ENCODE measurements at places on chromosomes 16 and 17. TPM values are rescaled to one million over a fixed set of nuclear protein-coding genes. Genes with fewer than 3 reads are reported as not detected.

DNA sequence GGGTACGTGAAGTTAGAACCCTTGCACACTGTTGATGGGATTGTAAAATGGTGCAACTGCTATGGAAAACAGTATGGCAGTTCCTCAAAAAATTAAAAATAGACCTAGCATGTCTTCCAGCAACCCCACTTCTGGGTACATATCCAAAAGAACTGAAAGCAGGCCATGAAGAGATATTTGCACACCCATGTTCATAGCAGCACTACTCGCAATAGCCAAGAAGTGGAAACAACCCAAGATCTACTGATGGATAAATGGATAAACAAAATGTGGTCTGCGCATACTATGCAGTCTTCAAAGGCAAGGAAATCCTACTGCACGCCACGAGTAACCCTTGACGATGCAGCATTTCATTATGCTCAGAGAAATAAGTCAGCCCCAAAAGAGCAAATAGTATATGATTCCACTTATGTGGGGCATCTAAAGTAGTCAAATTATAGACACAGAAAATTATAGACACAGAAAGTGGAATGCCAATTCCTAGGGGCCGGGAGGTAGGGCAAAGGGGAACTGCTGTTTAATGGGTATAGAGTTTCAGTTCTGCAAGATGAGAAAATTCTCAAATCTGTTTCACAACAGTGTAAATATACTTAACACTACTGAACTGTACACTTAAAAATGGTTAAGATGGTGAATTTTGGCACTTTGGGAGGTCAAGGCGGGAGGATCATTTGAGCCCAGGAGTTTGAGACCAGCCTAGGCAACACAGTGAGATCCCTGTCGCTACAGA, 17.2 kb downstream of the CORO7 start:
- H3K4me1 ChIP-seq: peaks cover 2% of the 10 kb centered on the region
- peaks cover 11% of the 10 kb centered on the region for H3K36me3 ChIP-seq
- H3K27me3 ChIP-seq: no peaks in the 10 kb centered on the region
- no peak overlapping the region for H3K4me3 ChIP-seq
- no peak for DNase-seq

GRCh38 chr17:38877130-38877851, 7.4 kb downstream of the LASP1 start:
- DNase-seq: peak; percentile 66
- H3K36me3 ChIP-seq: peaks cover 15% of the 10 kb centered on the region
- peaks cover 93% of the 10 kb centered on the region for H3K4me1 ChIP-seq
- peak overlapping the region; percentile 85 for H3K27ac ChIP-seq

- no peaks in the 10 kb centered on the region for H3K36me3 ChIP-seq
- H3K4me3 ChIP-seq: peak overlapping the region; percentile 79
- H3K4me1 ChIP-seq: peaks cover 57% of the 10 kb centered on the region
- DNase-seq: peak; percentile 27
Observed at GRCh38 chr17:56597495-56597990, 4.0 kb downstream of the NOG start.

DNA sequence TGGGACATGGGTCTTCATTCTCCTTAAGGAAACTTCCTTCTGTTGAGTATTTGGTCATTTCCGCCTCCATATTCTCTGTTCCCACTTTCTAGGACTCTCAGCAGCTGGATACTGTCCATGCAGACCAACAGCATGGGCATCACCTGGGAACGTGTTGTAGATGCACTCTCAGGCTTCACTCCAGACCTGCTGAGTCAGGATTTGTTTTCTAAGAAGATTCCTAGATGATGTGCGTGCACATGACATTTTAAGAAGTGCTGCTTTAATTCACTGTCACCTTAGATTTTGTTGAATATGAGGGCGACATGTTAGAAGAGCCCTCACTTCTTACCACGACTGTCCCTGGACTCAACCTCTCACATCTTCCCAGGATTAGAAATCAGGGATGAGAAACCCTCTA, 10.0 kb upstream of the SDK2 start:
- no peak overlapping the region for H3K27ac ChIP-seq
- H3K27me3 ChIP-seq: no peaks in the 10 kb centered on the region
- no peaks in the 10 kb centered on the region for H3K36me3 ChIP-seq
- no peak for DNase-seq
- no peak overlapping the region for H3K4me3 ChIP-seq

- H3K27me3 ChIP-seq: no peaks in the 10 kb centered on the region
- no peak for DNase-seq
- no peak overlapping the region for H3K27ac ChIP-seq
- H3K36me3 ChIP-seq: no peaks in the 10 kb centered on the region
Observed at GRCh38 chr17:63249256-63250004, 196.7 kb downstream of the CYB561 start.

- H3K27me3 ChIP-seq: peaks cover 10% of the 10 kb centered on the region
- H3K4me3 ChIP-seq: no peak overlapping the region
- DNase-seq: no peak
- H3K36me3 ChIP-seq: peaks cover 1% of the 10 kb centered on the region
- peaks cover 7% of the 10 kb centered on the region for H3K4me1 ChIP-seq
Observed at GRCh38 chr16:84024854-84025253, 17.7 kb downstream of the SLC38A8 start.

DNA sequence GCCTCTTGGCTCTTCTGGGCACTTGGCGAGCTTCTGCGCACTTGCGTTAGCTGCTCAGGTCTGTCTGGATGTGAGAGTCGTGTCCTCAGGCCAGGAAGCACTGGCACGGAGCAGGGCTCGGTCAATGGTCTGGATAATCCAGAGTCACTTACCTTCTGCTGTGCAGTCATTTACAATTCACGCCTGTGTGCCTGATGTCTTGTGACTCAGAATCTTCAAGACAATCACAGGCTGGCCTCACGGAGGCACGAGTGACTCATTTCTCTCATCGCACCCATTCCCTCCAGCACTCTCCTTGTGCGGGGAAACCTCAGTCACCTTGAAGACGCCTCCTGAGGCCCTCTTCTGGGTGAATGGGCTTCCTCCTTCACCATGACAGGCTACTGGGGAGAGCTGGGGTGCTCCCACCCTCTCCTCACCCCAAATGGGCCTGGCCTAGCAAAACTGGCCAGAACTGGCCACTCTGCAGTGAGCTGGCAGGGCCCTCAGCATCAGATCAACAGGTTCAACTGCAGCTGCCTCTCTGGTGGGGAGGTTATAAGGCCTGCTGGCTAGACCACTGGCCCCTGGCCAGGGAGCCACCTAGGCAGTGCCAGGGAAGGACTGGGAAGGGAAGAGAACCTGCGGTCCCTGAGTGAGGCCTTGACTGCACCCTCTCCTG, 1.9 kb upstream of the CAPN15 start:
- H3K27me3 ChIP-seq: no peaks in the 10 kb centered on the region
- peak overlapping the region; percentile 96 for H3K27ac ChIP-seq
- peaks cover 40% of the 10 kb centered on the region for H3K4me1 ChIP-seq
- peak overlapping the region; percentile 85 for H3K4me3 ChIP-seq
- H3K36me3 ChIP-seq: peaks cover 4% of the 10 kb centered on the region

- no peak overlapping the region for H3K4me3 ChIP-seq
- peaks cover 5% of the 10 kb centered on the region for H3K36me3 ChIP-seq
- no peak for DNase-seq
- peak overlapping the region; percentile 18 for H3K27ac ChIP-seq
- H3K27me3 ChIP-seq: no peaks in the 10 kb centered on the region
- H3K4me1 ChIP-seq: peaks cover 28% of the 10 kb centered on the region
Observed at GRCh38 chr17:42392692-42393415, 4.6 kb upstream of the STAT3 start.

DNA sequence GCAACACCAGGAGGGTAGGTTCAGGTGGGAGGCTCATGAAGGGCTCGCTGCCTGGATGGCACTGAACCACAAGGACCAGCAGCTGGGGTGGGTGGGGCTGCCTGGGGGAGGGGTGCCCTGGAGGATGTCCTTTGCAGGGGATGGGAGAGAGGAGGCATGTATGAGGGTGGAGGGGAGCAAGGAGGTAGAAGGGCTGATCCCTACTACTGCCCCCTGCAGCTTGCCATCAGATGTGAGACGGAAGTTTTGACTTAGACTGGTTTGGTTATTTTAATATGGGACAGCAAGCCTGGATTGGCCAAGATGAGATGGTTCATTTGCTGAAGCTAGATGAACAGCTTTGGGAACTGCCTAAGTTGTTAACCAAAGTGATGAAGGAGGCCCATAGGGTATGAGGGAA, 115.9 kb downstream of the SEC14L1 start:
- no peaks in the 10 kb centered on the region for H3K27me3 ChIP-seq
- H3K36me3 ChIP-seq: no peaks in the 10 kb centered on the region
- H3K4me3 ChIP-seq: no peak overlapping the region
- H3K27ac ChIP-seq: no peak overlapping the region
- no peaks in the 10 kb centered on the region for H3K4me1 ChIP-seq

- peaks cover 39% of the 10 kb centered on the region for H3K36me3 ChIP-seq
- H3K27ac ChIP-seq: peak within 1 kb of the TSS; percentile 93
- H3K27me3 ChIP-seq: no peaks in the 10 kb centered on the region
- peaks cover 32% of the 10 kb centered on the region for H3K4me1 ChIP-seq
- peak within 1 kb of the TSS; percentile 96 for H3K4me3 ChIP-seq
Observed at GRCh38 chr17:81512562-81513371, at the start of gene ACTG1. TSS of gene ACTG1 (minus strand) at chr17:81512799. CDS start at chr17:81512354, 445 bp downstream.

DNA sequence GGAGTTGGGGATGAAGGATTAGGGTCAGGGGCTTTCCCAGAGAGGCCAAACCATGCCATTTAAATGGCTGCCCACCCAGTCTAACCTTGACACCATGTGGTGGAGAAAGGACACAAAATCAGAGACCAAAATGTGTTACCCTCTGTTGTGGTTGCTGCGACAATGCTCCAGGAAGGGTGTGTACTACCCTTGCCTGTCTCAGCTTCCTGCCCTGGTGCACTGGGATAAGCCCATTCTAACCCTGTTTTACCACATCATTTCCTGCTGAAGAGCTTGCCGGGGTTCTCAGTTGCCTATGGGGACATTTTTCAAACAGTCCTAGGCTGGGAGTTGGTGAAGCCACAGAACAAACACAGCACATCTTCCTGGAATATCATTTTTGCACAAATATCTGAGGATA, 4.9 kb downstream of the OR4D1 start:
- H3K27ac ChIP-seq: peak overlapping the region; percentile 79
- DNase-seq: peak; percentile 72
- no peaks in the 10 kb centered on the region for H3K27me3 ChIP-seq
- no peaks in the 10 kb centered on the region for H3K36me3 ChIP-seq
- peaks cover 48% of the 10 kb centered on the region for H3K4me1 ChIP-seq

GRCh38 chr17:8277317-8277716, 11.2 kb upstream of the RANGRF start:
- H3K4me3 ChIP-seq: no peak overlapping the region
- H3K27ac ChIP-seq: no peak overlapping the region
- H3K36me3 ChIP-seq: peaks cover 7% of the 10 kb centered on the region
- no peak for DNase-seq
- H3K27me3 ChIP-seq: no peaks in the 10 kb centered on the region

MT4 gene
- not detected for total RNA-seq

CEP295NL gene
- total RNA-seq: not detected

CFAP20 gene
- 31.2 TPM for total RNA-seq

CPHXL2 gene
- not detected for total RNA-seq

Measured in activated naive CD4-positive, alpha-beta T cell treated with anti-CD3 and anti-CD28 coated beads for 36 hours (primary cell).